ENCODE measurements at places on chromosomes 11 and 22.

- DNase-seq, result no peak
These were observed 769.8 kb downstream of the METTL15 start for GRCh38 chr11:28878025-28878424.

DNA sequence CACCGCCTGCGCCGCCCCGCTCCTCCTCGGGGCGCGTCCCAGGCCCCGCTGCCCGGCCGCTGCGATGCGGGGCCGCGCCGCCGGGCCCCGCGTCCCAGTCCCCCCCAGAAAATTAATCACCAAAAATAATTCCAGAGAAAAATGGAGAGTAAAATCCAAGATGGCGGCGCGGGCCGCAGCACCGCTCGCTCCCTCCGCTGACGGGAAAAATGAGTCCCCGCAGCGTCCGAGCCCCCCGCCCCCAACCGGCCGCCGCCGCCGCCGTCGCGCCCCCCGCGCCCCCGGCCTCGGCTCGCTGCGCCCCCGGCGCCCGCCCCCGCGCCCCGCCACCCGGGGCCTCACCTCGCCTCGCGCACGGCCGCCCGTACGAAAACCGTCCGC lies at the start of gene KMT5B:
KMT5B (minus strand) TSS at position 162 of the 381 bp plus-strand sequence. CDS start 23,220 bp downstream, outside the sequence.
- peak; percentile 81 for DNase-seq

GRCh38 chr11:6194065-6194581 lies 4.9 kb upstream of the OR52W1 start:
- no peak for DNase-seq

- no peak for DNase-seq
These were observed 70.7 kb upstream of the THY1 start for GRCh38 chr11:119493712-119494111.

DNA sequence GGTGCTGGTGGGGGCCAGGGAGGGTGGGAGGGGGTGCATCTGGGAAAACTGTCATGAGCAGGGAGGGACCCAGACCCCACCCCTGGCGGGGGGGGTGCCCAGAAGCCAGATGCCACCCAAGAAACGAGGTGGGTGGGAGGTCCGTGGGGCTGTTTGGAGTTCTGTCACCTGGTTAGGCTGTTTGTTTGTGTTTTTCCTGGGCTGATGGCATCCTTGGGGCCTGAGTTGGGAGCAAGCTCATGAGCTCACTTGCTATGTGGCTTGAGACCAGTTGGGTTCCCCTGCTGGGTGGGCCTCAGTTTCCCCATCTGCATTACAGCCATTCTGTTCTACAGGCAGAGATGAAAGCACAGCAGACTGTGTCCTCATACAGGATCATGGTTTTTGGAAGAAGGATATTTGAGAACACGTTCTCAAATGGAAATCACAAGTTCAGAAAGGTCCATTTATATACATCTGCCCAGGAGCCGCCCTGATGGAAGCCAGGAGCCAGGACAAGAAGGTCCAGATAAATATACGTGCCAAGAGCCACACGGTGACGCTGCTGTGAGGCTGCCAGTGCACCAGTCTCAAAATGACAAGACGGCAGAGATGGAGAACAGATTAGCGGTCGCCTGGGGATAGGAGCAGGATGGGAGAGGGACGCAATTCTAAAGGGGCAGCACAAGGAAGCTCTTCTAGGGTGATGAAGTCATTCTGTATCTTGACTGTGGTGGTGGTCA lies 312.9 kb downstream of the MN1 start:
- DNase-seq, result no peak

- DNase-seq, result no peak
These were observed 390.5 kb downstream of the NELL1 start for GRCh38 chr11:21059879-21060278.

DNA sequence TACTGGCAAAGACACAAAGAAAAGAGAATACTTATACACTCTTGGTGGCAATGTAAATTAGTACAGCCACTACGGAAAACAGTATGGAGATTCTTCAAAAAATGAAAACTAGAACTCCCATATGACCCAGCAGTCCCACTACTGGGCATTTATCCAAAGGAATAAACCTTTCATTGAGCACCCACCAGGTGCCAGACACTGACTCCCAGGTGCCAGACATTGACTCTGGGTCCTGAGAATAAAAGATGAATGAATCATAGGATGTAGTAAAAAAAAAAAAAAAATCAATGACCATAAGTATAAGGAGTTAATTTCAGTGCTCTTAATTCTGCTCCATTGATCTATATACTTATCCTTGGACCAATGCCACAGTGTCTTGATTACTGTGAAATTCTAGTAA lies 28.2 kb downstream of the HEPHL1 start:
- DNase-seq, result no peak

- DNase-seq, result no peak
These were observed 1.3 kb upstream of the TBX10 start for GRCh38 chr11:67640758-67641337.

DNA sequence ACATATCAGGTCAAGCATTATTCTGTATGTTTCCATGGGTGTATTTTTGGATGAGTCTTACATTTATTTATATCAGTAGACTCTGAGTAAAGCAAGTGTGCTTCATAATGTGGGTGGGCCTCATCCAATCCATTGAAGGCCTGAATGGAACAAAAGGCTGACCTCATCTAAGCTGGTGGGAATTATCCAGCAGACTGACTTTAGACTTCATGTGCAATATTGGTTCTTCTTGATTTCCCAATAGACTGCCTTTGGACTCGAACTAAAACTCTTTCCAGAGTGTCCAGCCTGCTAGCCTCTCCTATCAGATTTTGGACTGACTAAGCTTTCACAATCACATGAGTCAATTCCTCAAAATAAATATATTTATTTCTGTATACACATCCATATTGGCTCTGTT lies 116.2 kb downstream of the KIF18A start:
- DNase-seq, result no peak
